ENCODE measurements at places on chromosomes 7 and 10.

- no peak for DNase-seq
Measured at GRCh38 chr10:4652111-4653010, 173.6 kb upstream of the AKR1E2 start.

DNA sequence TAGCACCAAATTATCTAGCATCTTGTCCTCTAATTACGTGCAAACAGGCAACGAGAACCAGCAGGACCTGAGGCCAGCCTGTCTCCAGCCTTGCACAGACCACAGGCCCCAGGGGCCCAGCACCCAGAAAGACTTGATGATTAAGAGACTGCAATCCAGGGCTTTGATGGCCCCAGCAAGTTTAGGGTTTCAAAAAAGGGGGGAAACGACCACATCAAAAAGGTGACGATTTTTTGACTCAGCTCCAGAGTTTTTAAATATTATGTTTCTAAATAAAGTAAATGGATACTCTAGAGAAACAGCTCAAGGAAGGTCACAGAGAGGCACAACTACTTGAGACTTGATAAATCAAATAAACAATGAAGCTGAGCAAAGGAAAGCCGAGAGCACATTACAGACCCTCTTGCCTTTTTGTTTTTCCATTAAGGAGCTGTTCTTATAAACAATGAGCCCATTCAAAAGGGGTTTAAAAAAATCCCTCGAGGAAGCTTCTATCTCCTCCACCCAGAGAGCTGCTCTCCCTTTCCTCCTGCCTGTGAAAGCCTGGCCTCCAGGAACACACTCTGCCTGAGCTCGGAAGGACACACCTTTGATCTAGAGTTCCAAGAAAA is 44.1 kb downstream of the GLI3 start:
- no peak for DNase-seq

GRCh38 chr7:150806863-150807262 is 6.3 kb downstream of the TMEM176A start:
- DNase-seq: no peak

- DNase-seq: no peak
Measured at GRCh38 chr7:116780966-116781365, 81.4 kb upstream of the CAPZA2 start.

- DNase-seq: no peak
Measured at GRCh38 chr10:79018521-79019011, 50.2 kb upstream of the ZMIZ1 start.

DNA sequence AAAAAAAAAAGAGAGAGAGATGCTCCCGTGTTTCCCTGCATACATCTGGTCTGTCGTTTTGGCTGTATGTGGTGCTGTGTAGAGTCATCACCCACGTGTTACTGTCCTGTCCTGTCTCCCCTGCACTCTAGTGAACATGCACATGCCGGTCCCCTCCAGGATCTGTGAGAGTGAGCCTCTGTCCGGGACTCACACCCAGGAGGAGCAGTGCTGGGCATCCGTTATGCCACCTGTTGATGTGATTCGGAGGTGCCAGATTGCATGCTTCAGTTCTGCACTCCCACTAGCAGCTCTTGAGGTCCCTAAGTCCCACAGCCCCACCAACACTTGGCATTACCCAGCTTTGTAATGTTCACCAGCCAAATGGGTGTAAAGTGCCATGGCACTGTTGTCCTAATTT is 16.4 kb downstream of the GHRHR start:
- no peak for DNase-seq

DNA sequence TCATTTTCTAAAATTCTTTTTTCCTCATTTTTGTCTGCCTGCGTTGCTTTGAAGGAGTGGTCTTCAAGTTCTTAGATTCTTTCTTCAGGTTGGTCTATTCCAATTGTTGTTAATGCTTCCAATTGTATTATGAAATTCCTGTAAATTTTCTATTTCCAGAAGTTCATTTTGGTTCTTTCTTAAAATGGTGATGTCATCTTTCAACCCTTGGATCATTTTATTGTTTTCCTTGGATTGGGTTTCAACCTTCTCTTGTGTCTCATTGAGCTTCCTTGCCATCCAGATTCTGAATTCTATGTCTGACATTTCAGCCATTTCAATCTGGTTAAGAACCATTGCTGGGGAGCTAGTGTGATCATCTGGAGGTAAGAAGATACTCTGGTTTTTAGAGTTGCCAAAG is 33.1 kb downstream of the PNLIPRP2 start:
- no peak for DNase-seq

DNA sequence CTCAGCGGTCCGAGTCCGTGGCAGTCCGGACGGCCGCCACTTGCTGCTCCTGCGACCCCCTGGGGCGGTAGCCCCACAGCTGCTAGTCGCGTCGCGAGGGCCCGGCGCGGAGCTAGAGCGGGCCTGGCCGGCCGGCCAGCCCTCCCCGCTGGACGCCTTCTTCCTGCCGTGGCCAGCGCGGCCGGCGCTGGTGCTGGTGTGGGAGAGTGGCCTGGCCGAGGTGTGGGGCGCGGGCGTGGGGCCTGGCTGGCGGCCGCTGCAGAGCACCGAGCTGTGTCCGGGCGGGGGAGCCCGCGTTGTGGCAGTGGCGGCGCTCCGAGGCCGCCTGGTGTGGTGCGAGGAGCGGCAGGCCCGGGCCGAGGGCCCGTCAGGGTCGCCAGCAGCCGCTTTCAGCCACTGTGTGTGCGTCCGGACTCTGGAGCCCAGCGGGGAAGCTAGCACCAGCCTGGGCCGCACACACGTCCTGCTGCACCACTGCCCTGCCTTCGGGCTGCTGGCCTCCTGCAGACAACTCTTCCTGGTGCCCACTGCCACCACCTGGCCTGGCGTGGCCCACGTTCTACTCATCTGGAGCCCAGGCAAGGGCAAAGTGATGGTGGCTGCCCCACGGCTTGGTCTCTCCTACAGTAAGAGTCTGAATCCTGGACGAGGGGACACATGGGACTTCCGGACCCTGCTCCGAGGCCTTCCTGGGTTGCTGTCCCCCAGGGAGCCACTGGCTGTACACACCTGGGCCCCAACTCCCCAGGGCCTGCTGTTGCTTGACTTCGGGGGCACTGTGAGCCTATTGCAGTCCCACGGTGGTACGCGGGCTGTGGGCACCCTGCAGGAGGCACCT is 631 bp downstream of the HPS6 start:
- no peak for DNase-seq

GRCh38 chr10:77406764-77407430 is 230.7 kb downstream of the KCNMA1 start:
- no peak for DNase-seq

GRCh38 chr10:122019414-122019975 is 30.5 kb downstream of the TACC2 start:
- DNase-seq: no peak

DNA sequence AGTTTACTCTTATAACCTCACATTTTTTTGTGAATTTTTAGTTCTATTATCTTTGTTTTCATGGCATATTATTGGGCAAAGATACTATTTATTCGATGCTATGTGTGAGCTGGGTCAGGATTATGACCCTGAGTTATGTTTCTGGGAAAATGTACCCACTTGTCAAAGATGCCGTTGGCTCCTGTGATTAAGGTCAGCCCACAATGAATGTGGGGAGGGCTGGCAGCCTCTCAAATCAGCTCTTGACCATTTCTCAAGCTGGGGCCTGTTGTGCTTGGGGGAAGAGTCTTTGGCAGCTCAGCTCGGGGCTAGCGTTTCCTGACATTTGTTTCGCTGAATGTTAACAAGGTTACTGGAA is 97.5 kb downstream of the TCF7L2 start:
- DNase-seq: peak; percentile 51

GRCh38 chr7:95056107-95056739 is 148.8 kb downstream of the PPP1R9A start:
- DNase-seq: no peak

- no peak for DNase-seq
Measured at GRCh38 chr7:85165263-85165662, 21.6 kb downstream of the SEMA3D start.

- DNase-seq: no peak
Measured at GRCh38 chr10:111249925-111250324, 173.1 kb downstream of the ADRA2A start.

DNA sequence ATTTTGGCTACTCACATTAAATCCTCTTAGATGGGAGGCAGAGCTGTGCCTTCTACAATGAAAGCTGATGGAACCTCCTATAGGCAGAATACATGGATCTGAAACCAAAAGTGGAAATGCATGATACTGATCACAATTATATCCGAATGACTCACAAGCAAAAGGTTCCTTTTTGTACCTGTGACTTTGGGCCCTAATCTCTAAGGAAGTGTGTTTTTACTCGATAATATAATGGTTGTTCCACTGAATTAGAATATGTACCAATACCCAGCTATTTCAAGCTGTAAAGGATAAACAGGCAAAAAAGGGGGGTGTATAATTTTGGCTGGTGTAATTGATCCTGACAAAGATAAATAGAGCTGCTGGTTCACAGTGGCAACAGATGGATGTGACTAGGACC is 17.6 kb upstream of the LAMB1 start:
- peak; percentile 46 for DNase-seq

- DNase-seq: no peak
Measured at GRCh38 chr7:6379886-6380285, 67.9 kb downstream of the DAGLB start.

- no peak for DNase-seq
Measured at GRCh38 chr10:119538632-119539358, 3.7 kb downstream of the RGS10 start.

DNA sequence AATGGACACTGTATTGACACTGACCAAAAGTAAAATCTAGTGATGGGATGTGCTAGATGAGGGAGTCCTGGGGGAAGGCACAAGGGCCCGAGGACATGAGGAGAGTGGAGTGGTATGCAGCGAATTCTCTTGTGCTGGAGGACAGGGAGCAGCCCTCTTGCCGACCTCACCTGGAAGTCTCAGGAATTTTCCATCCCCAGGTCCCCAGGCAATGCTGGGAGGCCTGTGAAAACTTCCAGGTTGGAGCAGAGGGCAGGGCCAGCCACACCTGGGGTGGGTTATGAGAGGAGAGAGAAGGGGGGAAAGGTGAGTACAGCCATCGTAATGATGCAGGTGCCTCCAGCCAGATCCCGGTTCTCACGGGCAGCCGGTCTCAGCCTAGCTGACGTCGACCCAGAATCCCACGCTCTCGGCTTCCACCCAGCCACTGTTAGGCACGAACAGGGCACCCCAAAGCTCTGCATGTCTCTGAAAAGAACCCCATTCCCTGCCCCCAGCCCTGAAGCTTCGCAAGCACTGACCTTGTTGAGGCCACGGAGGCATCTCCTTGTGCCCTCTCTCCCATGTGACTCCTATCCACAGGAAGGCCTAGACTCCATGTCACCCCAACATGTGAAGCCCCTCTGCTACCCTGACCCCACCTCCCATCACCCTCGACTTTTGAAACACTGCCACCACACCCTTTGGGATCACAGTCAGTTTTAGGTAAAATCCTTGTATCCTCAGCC is 239.7 kb upstream of the MYO3A start:
- no peak for DNase-seq

GRCh38 chr10:107546986-107547385 is 382.5 kb upstream of the SORCS1 start:
- no peak for DNase-seq

GRCh38 chr10:12844811-12845483 is 156.6 kb downstream of the CCDC3 start:
- peak; percentile 93 for DNase-seq

DNA sequence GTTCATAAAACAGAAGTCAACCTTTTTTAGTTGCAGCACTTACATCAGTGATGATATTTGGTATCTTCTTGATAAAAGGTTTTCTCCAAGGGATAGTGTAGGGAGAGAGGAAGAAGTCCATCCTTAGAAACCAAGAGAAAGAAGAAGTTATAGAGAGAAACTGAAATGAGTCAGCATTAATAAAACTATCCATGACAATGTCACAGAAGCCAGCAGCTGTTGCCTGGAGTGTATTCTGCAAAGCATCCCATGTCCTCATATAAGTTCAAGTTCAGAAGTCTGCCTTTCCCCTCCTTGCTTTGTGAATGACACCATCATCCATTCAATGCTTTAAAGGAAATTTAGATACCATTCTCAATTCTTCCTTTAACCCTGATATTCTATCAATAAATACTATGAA is 14.4 kb upstream of the COL1A2 start:
- DNase-seq: no peak

DNA sequence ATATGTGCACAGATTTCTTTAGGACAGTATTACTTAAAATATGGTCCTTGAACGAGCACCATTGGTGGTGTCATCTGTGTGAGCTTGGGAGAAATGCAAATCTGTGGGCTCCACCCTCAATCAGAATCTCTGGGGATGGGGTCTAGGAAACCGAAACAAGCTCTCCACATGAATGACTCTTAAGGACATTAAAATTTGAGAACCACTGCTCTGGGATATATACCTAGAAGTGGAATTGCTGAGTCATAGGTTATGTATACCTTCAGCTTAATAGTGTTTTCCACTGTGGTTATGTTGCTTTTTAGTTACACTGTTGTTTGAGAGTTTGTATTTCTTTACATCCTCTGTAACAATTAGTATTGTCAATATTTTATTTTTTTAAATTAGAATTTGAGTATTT is 24.0 kb downstream of the ZNRF2 start:
- no peak for DNase-seq

GRCh38 chr7:16817536-16817935 is 12.7 kb upstream of the AGR2 start:
- DNase-seq: no peak

DNA sequence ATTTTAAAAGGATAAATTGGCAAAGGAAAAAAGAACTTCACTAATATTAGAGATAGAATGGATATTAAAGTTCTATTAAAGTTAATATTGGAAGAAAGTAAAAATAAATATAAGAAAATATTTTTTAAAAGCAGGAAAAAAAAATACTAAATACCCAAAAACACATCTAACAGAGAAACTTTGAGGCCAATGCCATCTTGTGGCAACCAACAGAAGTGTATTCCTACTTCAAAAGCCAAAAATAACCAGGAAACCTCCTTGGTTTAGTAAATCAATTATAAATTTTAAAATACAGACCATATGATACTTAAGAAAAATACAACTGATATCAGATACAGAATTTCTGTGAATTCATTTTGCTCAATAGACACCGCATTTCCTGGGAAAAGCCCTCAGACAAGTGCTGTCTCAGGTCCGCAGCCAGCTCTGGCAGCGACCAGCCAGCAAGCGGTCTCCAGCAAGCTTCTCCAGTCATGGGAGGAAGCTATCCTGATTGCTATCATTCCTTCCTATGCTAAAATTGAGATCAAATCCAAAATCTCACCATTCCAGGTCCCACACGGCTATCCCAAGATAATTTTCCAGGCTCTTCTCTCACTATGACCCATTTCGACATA is 65.3 kb downstream of the LMBR1 start:
- peak; percentile 18 for DNase-seq

- peak; percentile 51 for DNase-seq
Measured at GRCh38 chr10:124155781-124156435, 62.5 kb upstream of the CHST15 start.

DNA sequence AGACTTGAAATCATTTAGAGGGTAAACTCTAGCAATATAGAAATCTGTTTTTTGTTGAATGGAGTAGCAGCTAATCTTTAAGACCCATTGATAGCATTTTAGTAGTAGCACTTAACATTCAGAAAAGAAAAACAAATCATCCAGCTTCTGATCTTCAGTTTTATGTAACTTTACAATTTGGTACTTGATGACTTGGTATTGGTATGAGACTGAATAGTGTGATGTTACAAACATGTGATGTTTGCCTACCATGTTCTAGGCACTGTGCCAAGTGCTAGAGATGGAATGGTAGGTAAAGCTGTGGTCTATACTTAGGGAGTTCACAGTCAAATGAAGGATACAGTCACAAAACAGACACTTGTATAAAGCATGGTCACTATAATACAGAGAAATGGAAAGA is 21.3 kb downstream of the ZEB1 start:
- no peak for DNase-seq
